ENCODE measurements at places on chromosomes 12 and 14.

DNA sequence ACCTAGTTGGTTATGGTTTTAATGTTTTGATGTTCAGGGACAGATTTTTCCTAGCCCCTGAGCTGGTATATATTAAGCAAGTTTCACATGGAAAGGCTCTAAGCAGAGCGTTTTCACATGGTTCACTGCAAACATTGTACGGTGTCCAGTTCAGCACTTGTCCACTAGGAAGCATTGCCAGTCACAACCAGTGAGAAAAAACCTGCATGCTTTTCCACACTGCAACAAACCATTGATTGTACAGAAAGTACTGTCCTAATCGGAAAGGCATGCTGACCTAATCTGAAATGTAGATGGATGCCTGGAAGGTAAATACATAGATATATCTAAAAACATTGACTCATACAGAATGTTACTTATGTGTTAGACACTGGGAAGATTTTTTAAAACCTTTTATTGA is 25.0 kb upstream of the NPAS3 start:
- no peak for DNase-seq

DNA sequence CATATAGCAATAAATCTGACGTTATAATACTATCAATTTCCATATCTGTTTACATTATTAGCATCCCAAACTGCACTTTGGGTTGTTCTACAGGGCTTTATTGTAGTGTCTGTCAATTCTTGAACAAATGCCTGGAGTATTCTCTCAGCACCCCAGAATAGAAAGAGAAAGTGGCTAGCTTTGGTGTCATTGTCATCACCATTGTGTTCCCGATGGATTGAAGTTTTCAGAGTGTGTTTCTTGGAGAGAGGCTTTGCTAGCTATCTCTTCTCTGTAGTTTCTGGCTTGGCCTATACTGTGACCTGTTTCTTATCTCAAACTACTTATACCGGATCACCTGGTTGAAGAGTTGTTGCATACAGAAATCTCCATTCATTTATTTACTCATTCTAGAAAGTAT is 6.4 kb downstream of the TMEM106C start:
- DNase-seq, result no peak

DNA sequence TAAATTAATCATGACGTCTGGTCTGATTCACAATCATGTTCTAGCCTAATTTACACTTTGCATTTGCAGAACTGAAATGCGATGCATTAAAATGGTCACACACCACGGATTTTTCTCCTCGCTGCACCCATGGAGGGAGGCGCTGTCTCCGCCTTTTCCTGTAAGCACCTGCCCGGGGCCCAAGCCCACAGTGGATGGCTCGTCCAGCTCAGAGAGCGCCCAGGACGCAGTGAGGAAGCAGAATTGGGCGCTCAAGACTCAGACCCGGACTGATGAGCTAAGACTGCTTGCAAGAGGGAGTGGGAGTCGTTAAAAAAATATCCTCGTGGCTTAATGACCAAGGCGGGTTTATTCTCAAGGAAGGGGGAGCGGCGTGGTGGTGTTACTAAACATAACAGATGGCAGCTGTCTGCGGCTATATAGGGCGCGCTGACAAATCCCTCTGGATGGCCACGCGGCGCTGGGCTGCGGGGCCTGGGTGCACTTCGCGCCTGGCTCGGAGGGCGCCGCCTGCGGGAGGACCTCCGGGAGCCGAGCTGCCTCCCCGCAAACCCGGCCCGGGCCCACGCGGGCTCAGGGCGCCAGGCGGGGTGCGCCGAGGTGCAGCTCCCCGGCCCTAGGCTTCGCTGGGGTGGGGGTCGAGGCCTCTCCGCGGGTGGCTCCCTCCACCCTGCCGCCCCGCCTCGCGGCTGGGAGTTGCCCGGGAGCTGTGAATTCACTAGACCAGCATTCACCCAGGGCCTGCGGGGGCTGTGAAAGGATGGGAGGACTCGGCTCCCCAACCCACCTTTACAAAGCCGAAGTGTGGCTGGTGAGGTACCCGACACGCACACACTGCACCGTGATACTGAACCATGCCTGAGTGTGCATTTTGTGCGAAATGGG is 78.7 kb downstream of the PPM1A start:
- DNase-seq, result peak; percentile 73

DNA sequence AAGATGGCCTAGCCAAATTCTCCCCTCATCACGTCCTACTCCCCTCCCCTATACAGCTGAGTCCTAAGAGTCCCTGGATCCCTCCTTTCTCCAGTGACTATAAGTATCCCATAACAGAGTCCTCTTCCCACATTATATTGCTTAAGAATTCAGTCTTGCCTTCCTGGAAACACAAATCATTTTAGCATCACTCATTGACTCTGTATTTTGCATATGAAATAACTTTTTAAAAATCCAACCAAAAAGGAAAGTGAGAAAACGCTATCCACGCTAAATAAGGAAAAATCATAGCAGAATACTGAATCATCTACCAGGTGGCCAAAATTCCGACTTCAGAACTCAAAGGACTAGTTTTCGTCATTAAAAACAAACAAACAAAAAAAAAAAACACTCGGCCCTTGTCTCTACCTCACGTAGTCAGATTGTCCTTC is 130.2 kb downstream of the GCH1 start:
- no peak for DNase-seq

DNA sequence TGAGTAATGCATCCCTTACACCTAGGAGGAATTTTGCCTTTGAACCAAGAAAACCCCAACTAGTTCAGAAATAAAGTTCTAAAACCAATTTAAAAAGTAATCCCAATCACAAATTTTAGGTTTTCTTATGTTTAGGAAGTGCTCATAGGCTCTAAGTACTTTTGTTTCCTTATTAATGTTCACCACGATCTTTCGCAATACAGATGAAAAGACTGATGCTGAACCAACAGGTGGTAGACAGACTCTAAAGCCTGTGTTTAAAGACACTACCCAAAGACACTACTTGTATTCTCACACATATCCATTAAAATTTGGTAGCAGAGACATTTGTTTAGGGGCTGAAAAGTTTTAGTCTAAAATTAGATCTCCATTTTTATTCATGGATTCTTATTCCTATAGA is 10.6 kb upstream of the PHLDA1 start:
- DNase-seq, result no peak

DNA sequence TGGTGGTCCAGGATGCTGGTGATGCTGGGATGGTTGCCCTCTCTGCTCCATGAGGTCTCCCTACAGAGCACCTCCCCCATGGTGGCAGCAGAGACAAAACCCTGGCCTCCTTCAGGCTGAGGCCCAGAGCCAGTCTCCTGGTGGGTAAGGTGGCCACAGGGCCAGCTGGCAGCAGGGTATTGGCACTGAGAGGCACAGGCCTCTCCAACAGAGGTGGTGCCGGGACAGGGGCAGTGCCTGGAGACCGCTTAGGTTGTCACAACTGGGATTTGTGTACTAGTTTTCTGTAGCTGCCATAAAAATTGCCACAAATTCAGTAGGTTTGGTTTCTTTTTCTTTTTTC is 6.1 kb upstream of the MTA1 start:
- no peak for DNase-seq

- DNase-seq, result no peak
These were observed 10.0 kb upstream of the ETV6 start for GRCh38 chr12:11639454-11639853.

DNA sequence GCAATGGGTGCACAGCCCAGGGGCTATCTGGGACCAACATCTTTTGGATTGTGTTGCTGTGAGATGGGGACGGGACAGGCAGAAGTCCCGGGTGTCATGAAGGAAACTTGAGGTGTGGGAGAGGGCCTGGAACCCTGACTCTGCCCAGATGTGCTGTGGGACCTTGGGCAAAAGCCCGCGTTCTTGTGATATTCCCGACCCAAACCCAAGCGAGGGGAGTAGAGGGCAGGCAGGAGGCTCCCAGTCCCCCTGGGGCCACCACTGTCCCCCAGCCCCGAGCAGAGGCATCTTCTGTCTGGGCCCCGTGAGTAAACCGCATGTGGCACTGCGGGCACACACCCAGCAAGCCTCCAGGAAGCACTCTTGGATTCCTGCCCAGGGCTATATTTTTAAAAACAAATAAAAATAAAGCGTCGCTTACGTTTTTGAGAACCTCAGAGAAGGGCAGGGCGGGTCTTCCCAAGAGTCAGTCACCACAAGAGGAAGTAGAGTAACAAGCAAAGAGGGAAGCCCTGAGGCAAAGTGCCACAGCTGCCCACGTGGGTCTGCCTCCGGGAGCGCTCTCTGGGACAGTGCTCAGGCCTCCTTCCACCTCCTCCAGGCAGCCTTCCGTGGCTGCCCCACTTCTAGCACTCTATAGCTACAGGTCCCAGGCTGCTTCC is 39.5 kb downstream of the BEGAIN start:
- no peak for DNase-seq

- no peak for DNase-seq
These were observed 309.4 kb upstream of the TMTC1 start for GRCh38 chr12:30092983-30093617.

GRCh38 chr14:85317491-85318021 is 212.4 kb upstream of the FLRT2 start:
- DNase-seq, result no peak

GRCh38 chr14:91402348-91402747 is 15.3 kb downstream of the CCDC88C start:
- no peak for DNase-seq

DNA sequence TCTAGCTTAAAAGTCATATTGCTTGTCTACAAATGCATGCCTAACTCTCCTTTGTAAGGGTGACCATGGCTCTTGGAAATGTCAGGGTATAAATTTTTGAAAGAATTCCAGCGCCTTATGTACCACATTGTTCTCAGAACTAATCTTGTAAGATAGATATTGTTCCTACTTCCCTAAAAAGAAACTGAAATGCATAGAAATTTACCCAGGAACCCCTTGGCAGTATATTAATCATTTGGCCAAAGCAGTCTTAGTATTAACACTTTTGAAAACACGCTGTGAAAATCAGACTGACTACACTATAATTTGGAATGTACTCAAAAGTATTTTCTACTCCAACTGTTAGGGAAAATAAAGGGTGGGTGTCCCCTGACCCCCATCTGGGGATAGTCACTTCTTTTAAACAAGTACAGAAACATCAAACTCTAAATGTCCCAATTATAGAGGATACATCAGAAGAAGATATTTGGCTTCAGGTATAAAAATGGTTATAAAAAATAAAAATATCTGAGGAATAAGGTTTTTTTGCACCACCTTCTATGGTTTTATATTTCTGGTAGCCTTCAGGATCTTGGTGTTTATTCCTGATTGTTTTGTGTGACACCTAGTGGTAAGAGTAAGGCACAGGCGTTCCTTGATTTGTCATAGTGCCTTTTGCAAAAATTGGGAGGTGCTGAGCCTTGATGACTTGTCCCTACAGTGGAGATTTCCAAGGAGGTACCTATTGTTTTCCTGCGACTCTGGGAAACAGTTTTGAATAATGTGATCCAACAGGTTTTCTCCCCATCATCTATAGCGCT is 2.2 kb upstream of the NFKBIA start:
- no peak for DNase-seq

GRCh38 chr14:22291406-22291805 is 297.6 kb downstream of the DAD1 start:
- DNase-seq, result no peak

DNA sequence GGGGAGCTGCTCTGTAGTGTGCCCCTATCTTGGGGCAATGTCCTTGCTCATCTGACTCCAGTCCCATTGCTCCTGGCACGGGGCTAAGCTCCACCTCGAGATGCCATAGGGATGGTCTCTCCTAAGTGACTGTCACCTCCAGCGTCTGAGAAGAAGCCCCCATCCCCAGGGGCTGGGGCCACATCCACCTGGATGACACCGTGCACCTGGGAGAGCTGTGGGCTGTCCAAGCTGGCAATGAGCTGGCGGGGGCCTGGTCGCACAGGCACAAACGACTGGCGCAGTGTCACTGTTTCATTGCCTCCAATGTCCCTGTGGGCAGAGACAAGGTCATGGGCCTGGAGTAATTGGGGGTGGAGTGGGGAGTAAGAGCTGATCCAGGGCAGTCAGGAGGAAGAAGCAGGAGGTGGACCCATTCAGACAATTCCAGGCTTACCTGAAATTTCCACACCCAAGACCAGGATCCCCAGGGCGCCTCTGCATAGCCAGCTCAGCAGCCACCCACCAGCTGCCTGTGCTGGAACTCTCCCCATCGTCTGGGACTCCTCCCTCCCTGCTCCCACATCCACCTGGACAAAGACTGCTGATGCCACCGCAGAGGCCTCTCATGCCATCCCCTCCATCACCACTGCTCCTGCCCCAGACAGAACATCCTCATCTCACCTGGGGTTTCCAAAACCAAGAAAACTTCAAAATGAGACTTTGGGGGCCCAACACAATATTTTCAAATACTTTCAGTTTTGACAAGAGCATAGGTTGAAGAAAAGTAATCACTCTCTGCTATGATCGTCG is 7.0 kb upstream of the TINF2 start:
- DNase-seq, result no peak

GRCh38 chr14:68783408-68784225 is 9.2 kb downstream of the ZFP36L1 start:
- DNase-seq, result no peak

GRCh38 chr12:54030889-54031471 is 1.9 kb upstream of the HOXC5 start:
- no peak for DNase-seq

DNA sequence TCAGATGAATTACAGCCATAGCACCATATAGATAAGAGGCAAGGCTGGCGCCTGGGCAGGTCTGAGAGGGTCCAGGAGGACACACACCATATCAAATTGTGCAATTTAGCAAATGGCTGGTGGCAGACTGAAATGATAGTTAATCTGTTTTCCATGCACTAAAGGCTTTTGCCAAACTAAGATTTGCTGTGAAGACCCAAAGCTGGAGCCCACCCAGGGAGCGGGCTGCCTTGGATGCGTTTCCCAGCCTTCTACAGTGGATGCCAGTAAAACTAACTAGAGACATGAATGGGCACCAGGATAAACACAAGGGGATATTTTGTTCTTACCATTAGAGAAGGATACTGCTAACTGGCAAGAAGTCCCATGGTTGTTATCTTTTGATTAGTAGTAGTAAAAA is 475.1 kb downstream of the DPF3 start:
- no peak for DNase-seq

DNA sequence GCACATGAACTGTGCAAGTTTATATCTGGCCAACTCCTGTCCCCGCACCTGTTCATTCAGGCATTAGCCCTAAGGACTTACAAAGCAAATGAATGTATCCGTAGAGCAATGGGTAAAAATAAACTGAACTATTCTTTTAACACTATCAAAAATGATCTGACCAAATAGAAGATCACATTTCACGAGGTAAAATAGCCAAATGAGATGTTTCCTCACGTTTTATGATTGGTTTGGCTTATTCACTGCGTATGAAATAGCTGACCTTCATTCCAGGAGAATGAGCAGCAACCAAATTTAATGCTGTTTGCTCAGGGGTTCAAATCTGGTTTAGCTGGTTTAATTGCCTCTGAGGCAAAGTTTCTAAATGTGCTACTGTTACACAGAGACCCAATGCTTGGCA is 216.0 kb upstream of the EEA1 start:
- no peak for DNase-seq

- DNase-seq, result no peak
These were observed 158.6 kb downstream of the DICER1 start for GRCh38 chr14:94998685-94999084.
